ENCODE measurements at places on chromosomes 16 and 17.

DNA sequence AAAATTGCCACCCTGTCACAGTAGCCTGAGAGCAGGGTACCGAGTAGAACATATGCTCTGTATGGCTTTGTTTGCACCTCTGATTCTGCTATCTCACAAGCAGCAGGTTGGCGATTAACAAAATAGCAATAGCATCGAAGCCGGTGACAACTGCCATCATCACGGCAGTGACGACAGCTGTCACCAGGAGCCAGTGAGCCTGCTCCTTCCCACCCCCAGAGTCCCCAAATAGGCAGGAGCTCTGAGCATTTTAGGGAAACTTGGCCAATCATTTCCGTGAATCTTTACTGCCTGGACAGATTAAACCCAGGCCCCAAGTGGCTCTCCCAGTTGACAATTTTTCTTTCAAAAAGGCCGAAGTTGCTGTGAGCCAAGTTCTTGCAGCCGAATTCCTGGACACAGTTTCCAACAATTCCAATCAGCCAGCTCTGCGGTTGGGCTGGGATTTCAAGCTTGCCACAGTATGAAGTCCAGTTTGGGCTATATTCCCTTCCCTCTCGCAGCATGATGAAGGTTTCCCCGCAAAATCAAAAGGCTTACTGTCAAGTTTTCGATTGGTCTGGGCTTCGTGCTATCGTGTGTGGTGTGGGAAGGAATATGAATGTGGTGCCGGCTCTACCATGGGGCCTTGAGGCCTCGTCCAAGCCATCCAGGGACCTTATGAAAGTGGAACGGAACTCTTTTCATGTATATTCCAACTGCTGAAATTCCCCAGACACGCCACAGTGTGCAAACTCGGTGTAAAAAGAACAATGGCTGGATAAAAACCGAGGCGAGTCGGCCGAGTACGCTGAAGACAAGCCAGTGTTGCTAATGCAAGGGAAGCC, 186.6 kb downstream of the C16orf78 start:
- DNase-seq, result no peak

DNA sequence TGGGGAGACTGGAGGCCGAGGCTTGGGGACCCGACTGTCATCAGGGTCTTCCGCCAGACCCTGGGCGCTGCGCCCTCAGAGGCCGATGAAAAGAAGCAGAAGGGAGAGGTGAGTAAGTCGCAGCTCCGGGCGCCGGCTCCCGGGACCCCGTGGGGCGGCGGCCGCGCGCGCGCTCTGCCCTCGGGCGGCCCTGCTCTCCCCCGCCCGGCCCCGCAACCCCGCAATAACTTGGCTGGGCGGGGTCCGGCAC, 392 bp upstream of the ABHD15 start:
- no peak for DNase-seq

DNA sequence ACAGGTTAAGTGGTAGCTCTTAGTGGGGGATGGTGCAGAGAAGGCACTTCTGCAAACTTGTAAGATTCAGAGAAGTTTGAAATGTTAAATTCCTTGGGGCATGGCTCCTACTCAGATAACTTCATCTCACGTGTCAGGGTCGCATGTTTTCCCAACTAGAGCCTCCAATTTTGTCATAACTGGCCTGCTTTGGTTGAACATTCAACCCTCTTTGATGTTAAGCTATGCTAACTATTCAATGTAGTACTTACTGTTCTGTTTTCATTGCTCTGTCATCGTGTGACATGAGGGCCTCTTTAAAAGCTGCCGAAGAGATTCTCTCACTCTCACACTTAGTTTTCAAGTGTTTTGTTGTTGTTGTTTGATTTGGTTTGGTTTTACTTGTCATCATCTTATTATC, 280.8 kb downstream of the CDH11 start:
- DNase-seq, result no peak

- DNase-seq, result no peak
These were observed 9.9 kb upstream of the EDC4 start for GRCh38 chr16:67862623-67863583.

GRCh38 chr17:6355196-6355595, 79.7 kb downstream of the AIPL1 start:
- no peak for DNase-seq

DNA sequence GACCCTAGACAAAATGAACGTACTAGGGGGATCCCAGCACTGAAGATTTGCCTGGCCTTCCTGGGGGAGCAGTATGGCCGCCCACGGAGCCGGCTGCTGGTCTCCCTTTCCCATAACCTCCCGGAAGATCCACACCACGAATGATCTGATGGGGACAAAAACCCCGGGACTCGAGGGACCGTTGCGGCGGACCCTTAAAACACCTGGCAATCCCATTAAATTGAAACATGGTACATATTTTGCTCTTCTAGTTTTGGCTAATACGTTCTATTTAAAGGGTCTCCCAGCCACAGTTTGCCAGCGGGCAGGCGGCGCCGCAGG, 45.2 kb upstream of the LCMT1 start:
- DNase-seq, result no peak

DNA sequence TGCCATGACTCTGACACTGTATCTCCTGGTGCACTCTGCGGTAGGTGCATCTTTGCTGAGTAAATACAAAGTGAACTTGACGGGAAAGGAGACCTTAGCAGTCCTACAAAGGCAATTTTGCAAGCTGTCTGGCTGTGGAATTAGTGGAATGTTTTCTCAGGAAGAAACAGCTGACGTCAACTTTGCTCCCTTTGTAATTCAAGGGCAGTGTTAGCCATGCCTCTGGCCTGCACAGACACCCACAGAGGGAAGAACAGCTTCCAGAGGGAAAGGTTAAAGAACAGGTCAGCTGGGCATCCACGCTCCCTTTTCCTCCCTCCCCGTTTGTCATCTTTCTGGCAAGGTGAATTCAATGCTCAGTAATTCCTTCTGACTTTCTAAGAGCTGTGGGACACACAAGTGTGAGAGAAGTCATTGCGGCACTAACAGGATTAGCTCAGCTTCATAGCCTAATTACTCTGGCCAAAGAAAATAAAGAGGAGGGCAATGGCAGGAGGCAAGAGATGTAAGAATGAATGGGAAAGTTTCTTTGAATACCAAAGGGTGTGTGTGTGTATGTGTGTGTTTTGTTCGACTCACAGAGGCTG, 476.9 kb upstream of the GOT2 start:
- no peak for DNase-seq

DNA sequence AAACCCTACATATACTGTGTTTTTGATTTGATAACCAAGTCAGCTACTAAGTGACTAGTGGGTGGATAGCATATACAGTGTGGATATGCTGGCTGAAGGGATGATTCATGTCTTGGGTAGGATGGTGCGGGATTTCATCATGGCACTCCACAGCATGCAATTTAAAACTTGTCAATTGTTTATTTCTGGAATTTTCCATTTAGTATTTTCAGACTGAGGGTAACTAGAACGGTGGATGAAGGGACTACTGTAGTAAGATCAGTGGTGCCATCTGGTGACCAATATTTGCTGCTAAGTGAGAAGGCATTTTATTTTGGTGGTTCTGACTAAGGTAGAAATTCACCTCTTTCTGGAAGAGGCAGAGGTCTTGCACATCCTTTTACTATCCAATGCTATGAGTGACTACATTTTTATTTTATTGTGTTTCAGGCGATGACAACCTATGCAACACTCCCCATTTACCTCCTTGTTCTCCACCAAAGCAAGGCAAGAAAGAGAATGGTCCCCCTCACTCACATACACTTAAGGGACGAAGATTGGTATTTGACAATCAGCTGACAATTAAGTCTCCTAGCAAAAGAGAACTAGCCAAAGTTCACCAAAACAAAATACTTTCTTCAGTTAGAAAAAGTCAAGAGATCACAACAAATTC, 3.1 kb downstream of the CDC6 start:
- no peak for DNase-seq

GRCh38 chr17:73293031-73293430, 18.8 kb downstream of the CDC42EP4 start:
- no peak for DNase-seq

DNA sequence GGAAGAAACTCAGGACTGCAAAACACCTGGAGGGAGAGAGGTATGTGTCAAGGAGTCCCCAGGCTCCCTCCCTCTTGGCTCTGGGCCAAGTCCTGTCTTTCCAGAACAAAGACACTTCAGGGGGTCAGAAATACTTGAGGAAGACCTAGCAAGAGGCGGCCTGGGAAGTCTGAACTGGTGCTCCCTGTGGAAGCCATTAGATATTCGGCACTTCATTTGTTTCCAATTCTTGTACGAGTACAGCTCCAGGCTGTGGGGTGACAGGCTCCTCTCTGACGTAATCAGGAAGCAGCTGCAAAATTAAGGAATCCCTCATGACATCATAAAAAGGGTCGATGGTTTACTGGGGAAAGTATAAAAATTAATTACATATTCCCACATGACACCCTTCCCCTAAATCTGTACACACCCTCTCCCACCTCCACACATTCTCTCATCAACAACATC, 108.7 kb downstream of the SMG6 start:
- no peak for DNase-seq

GRCh38 chr16:8554881-8555280, 35.4 kb downstream of the TMEM114 start:
- DNase-seq, result no peak

DNA sequence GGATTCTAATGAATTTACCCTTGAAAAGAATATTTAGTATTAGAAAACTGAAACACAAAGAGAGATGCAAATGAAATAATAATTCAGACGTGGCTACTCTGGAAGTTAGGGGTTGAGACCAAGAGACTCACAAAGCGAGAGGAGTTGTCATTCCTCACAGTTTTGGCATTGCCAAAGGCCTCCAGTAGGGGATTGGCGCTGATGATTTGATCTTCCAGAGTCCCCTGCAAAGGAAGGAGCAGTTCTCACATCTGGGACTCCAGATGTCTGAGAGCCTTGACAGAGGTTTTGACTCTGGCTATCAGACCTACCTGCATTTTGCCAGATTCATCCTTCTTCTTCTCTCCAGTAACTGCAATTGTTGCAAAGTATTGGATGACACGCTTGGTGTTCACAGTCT, 6.6 kb downstream of the MYH8 start:
- DNase-seq, result no peak

- no peak for DNase-seq
These were observed 46.6 kb upstream of the WSB1 start for GRCh38 chr17:27247071-27247957.

- no peak for DNase-seq
These were observed 3.8 kb downstream of the SNX29 start for GRCh38 chr16:11980136-11980844.

- no peak for DNase-seq
These were observed 27.1 kb downstream of the UTP18 start for GRCh38 chr17:51287412-51287811.

- DNase-seq, result peak; percentile 24
These were observed 18.9 kb upstream of the P2RX1 start for GRCh38 chr17:3935140-3935542.

DNA sequence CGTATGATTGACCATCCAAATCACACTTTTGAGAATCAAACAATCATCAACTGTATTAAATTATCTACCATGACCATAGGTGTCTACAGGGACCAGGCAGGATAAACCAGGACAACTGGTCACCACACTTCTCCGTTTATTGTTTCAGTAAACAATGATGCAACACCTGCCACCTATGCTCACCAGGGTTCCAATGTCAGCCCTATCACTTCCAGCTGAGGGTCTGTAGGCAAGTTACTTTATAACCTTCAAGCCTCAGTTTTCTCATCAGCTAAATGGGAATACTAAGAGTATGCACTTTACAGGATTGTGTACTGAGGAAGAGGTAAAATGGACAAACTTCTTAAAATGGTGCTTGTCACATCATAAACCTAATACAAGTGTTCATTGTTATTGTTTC, 14.9 kb downstream of the TMEM114 start:
- no peak for DNase-seq

- no peak for DNase-seq
These were observed 28.0 kb upstream of the DUSP14 start for GRCh38 chr17:37461668-37462067.

DNA sequence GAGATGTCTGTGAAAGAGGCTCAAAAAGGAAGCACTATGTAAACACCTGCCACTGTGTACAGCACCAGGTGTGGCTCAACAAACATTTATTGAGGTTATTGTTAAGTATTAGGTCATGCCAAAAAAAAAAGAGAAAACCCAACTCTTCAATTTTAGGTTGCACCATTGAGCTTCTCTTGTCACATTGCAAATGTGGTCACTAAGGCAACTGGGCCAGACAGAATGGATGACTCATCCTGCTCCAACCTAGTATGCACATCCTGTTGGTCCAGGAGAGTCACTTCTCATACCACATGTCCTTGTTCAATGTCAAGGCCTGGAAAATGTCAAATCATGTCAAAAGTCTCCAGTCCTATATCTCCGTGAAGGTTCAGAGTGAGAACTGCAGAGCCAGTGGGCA, 25.0 kb downstream of the HOXB1 start:
- no peak for DNase-seq

- peak; percentile 67 for DNase-seq
These were observed at the start of gene MMP15 for GRCh38 chr16:58025351-58026138. Gene MMP15, plus strand, starts transcription at chr16:58025754. Its CDS starts 597 bp downstream, at chr16:58026351.

DNA sequence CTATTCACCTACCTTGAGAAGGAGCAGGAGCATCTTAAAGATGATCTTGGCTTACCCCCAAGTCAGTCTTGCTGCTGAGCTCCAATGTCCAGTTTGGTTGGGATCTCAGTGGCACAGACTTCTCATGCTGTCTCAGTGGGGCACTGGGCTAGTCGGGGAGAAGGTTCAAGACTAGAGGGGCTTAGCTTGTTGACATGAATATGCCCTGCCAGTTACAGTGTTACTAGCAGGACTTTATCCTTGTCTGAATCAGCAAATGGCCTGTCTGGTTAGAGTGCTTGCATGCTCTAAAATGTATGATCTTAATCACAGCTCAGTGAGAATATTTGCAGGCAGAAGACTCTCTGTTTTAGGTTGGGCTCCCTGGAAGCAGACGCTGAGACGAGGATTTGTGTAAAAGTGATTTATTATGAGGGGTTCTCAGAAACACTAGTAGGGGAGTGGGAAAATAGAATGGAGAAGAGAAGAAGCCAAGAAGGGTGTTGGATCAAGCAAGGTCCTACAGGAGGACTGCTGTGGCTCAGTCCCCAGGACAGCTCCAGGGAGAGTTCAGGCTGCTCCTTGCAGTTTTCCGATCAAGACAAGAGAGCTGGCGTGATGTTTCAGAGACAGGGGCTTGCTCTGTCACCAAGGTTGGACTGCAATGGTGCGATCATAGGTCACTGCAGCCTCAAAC, 150.4 kb upstream of the HS3ST2 start:
- DNase-seq, result no peak

- no peak for DNase-seq
These were observed 11.1 kb downstream of the HIC1 start for GRCh38 chr17:2065949-2066400.
